ENCODE measurements at places on chromosomes 6 and 20.

DNA sequence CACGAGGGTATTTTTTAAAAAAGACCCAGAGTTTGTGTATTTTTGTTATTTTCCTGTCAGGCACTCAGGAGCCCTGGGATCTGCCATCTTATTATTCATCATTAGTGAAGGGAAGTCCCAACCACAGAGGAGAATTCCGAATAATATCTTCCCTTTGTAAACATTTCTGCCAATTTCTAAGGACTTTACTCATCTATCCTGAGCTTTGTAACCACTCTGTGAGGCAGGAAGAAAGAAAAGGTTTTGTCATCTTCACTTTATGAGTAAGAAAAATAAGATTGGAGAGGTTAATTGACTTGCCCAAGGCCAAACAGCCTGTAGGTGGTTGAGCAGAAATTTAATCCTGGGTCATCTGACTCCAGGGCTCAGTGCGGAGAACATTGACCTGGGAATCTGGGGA lies 23.0 kb upstream of the IYD start:
- DNase-seq, result no peak

- DNase-seq, result no peak
These were observed 43.1 kb upstream of the TNFAIP3 start for GRCh38 chr6:137823826-137824555.

DNA sequence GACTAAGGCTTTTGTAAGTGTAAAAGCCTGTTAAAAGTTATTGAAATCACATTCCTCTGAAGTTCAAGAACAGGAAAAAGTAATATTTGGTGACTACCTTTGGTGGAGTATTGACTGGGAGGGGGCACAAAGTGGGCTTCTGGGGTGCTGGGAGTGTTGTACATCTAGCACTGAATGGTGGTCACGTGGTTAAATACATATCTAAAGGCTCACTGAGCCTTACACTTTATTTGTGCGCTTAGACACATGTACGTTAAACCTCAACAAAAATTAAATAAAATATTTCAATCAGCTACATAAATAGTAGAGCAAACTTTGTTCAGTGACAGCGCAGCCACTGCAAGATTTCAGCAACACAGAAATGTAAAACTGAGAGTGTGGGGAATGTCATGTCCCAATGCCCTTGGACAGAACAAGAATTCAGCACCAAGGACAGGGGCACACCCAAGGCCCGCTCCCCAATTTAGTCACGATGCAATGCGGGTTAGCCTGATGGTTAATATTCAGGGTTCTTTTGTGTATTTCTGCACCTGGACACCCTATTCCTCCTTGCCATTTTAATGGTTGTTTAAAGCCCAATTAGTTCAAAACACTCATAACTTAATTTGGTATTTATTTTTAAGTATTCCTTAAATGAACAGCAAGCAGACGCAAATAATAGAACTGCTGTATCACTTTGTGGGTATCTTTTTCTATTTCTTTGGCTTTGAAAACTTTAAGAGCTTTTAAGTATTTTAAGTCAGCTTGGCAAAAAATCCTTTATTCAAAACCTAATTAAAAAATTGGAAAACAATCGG lies 37.4 kb downstream of the ANGPT4 start:
- peak; percentile 51 for DNase-seq

- DNase-seq, result no peak
These were observed 42.0 kb upstream of the ASIP start for GRCh38 chr20:34199183-34199582.

GRCh38 chr20:57399587-57400155 lies 8.5 kb downstream of the RBM38 start:
- no peak for DNase-seq
